ENCODE measurements at places on chromosomes 3 and 15.

- no peak for DNase-seq
These were observed 77.7 kb downstream of the CEP63 start for GRCh38 chr3:134563601-134564000.

DNA sequence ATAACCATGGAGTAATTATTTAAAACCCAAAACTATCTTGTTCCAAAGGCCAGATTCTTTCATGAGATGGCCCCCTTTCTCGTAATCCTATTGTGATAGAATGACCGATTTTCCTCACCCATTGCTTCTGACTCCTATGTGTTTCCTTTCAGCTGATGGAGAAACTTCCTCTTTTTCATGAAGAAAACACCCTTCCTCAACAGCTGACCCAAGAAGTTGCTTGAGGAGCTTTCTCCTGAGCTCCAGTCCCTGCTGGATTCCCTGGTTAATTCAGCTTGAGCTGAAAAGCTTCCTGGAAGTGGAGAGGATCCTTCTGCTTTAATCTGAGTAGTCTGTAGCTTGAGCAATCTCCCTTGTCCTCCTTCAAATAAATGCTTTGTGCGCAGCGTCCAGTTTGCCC, 75.0 kb downstream of the BFSP2 start:
- DNase-seq, result no peak

- DNase-seq, result no peak
These were observed 339.1 kb downstream of the SATB1 start for GRCh38 chr3:18086078-18086477.

GRCh38 chr15:59260090-59260489, 53.4 kb downstream of the LDHAL6B start:
- no peak for DNase-seq

DNA sequence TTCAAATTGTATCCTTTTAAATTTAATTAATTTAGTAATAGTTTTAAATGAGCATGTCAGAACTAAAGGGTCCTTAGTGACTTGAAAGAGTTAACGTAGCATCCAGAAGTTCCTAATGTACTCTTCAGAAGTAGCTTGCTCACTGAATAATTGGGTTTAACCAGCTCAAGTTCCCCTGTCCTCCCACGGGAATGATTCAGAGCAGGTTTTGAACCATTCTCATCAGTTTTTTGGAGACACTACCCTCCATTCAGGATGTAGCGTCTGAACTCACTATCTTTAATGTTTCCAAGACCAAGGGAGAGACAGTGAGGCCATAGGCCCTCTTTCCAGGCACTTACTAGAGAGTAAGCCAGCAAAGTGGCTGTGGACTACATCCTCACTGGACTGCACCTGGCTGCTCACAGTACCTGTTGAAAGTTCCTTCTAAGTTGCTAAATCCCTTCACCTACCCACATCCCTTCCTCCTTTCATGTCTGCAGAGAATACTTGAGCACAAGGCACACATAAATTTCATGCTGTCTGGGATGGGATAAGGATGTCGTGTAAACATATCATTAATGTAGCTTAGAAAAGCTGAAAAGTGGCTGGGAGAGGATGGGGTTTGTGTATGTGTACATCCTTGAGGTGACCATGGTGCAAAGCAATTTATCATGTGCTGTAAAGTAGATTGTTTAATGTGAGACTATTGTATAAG, 146.3 kb downstream of the PLCL2 start:
- DNase-seq, result no peak

- DNase-seq, result no peak
These were observed 170.3 kb upstream of the ARRDC4 start for GRCh38 chr15:97790180-97790579.

DNA sequence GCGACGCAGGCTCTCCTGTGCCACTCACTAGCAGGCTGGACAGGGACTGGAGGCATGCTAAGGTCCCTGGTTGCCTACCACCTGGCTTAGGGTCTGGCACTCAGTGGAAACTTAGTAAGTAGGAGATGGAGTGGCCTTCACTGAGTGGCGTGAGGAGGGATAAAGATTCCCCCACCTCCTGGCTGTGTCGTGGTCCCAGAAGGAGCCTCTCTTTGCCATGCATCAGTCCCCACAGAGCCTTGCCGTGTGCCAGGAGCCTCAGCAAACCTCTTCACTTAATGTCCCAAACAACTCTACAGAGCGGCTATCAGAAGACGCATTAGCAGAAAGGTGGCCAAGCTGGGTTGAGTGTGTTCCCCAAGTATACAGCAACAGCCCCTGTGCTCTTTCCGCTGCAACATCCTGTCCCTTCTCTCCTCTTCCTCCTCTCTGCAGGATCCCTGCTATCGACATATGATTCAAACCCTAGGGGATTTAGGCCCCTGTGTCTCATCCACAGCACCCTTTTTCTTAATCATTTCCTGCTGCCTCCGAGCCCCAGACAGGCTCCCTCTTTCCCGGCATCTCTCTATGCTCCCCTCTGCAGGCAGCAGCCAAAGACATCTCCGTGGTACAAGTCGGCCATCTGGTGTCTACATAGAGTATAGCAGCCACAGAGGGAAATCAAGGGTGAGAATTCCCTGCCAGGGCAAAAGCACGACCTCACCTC, 66.7 kb downstream of the SLC6A1 start:
- no peak for DNase-seq

GRCh38 chr3:20324664-20325478, 138.9 kb upstream of the SGO1 start:
- DNase-seq, result no peak

- no peak for DNase-seq
These were observed 138.3 kb downstream of the UACA start for GRCh38 chr15:70625011-70625410.

- no peak for DNase-seq
These were observed 38.5 kb upstream of the DUSP7 start for GRCh38 chr3:52094571-52095485.

DNA sequence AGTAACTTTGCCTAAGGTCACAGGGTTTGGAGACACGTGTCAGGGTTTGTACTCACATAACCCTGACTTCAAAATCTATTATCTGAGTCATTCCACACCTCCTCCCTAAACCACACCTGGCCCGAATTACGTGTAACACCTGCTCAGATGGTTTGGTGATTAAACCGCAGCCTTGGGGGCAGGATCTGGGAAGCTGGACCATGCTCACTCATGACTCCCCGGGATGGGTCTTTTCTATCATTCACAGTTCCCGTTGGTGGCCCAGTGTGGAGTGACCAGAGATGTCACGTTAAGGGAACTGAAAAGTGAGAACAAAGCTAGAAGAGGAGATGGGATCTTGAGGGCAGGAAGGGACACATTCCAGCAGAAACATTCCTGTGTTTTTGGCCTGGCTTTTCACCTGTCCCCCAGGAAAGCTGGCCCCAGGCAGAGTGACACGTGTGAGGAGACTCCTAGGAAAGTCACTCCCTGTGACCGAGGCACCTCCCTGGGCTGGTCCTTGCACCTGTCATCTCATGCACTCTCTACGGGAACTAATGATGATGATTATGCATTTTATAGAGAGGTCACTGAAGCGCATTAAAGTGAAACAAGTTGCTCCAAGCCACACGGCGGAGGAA, 75.4 kb upstream of the POMGNT2 start:
- DNase-seq, result no peak

DNA sequence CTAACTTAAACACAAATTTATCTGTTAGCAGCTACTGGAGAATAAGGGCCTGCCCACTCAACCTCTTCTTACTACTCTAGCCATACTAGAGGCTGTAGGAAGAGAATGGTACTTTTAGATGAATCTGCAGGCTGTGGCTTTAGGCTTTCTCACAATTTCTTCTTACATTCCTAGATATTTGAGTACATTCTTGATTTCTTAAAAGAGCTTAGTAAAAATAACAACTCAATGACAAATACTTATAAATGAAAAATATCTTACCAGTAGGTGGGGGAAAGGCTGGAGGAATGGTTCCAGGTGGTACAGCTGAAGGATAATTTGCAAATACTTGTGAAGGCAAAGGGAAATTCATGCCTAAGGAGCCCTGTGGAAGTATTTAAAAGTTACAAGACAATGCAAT, 92.9 kb upstream of the GK5 start:
- DNase-seq, result no peak

- DNase-seq, result no peak
These were observed 221.1 kb upstream of the WNT5A start for GRCh38 chr3:55708242-55708641.

DNA sequence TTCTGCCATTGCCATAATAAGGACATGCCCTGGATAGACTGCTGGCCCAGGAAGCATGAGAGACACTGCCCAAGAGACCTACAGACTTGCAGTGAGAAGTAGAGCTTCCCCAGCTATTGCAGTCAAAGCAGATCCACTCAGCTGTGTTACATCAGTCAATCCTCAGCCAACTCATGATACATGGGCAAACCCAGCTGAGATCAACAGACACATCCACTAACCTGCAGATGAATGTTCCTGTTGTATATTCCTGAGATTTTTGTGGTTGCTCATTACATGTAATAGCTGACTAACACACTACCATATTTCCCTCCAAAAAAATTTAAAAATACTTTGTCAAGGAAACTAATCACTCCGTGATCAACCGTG, 68.6 kb downstream of the DCLK3 start:
- no peak for DNase-seq

DNA sequence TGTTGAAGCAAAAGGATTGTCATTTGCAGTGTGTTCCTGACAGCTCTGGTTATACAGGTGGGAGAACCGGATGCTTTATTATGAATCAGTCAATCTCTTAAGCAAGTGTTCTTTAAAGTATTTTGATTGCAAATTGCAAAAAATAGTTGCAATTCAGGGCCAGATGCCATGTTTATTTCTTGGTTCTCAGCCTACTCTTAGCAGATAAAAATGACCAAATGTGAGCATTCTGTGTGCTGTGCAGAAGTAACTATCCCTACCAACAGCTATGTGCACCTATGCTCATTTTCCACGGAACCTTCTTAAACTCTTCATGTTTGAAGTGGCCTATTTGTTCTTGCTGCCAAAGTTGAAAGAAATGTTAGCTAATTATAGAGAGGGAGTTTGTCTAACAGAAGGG, 262.3 kb upstream of the RASGRP1 start:
- no peak for DNase-seq

GRCh38 chr3:124620600-124621063, 109.6 kb upstream of the UMPS start:
- DNase-seq, result no peak

- no peak for DNase-seq
These were observed 24.8 kb downstream of the MYO1E start for GRCh38 chr15:59347915-59348314.

DNA sequence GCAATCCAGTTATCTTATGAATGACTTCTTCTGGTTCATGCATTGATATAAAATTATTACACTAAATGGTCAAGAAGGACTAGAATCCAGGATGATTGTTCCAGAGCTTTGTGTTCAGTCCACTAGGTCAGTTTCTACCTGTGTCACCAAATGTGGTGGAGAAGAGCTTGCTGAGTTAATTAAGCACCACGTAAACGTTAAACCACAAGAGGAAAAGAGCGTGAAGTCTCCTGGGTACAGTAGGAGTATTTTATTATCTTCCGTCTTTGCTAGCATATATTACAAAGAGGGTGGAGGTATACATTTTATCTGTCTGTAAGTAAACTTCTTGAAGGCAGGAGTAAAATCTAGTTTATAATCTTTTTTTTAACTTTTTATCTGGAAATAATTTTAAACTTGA, 23.5 kb downstream of the CHP1 start:
- no peak for DNase-seq

DNA sequence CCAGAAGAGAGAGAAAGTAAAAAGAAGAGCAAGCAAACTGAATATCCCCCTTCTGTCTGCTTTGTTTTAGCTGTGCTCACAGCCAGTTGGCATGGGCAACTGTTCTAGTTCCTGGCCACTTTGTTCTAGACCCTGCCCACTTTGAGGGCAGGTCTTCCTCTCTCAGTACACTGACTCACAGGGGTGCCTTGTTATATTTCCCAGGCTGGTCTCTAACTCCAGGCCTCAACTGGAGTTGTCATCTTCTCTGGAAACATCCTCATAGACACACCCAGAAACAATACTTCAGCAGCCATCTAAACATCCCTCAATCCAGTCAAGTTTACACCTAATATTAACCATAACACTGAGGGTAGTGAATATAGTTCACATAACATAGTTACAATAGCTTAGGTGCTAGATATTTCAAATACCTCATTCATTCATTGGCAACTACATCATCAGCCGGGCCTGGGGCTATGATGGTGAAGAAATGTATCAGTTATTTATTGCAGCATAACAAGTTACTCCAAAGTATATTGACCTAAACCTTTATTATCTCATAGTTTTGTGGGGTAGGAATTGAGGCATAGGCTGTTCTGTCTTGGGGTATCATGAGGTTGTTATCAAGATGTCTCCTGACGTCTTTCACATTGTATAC, 106.0 kb downstream of the UBE2E2 start:
- DNase-seq, result no peak

GRCh38 chr3:196499807-196500524, 3.6 kb downstream of the RNF168 start:
- DNase-seq, result no peak

DNA sequence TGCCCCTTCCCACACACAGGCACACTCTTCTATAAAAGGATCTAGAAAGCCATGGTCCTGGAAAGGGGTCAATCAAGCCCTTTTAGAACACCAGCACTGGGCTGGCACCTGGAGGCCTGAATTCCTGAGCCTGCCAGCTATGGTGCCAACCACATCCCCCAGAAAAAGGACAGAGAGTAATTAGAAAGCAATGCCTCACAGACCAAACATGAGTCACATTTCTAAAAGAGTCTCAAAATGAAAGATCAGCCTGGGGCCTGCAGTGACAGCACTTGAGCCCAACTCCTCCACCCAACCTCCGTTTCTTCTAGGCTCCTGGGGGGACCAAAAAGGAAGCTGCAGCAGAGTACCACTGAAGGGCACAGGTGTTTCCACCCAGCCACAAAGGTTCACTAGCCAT, 14.1 kb downstream of the MYLK start:
- DNase-seq, result no peak

GRCh38 chr3:132117642-132118041, 82.8 kb upstream of the CPNE4 start:
- no peak for DNase-seq

DNA sequence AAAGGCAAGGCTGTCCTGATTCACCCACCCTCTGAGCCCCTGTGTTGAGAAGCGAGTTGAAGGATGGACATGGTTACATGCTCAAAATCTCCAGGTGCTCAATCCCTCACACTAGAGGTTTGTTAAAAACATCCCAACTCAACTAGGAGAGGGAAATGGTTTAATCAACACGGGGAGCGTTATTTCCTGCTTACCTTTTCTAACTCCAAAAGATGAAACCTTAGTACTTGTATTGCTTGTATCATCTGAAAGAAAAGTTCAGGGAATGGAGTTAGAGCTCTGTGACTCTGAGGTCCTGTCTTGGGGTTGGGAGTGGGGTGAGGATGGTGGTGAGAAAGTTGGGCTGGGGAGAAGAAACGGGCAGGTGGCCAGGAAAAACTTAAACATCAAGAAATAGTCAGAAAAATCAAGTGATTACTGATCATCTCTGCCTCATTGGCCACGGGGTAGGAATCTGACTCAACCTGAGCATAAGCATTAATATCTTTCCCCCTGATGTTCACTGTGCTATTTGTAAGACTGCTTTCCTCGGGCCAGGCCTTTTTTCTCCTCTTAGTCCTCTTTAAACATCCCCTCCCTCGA, 5.9 kb downstream of the MEIS2 start:
- no peak for DNase-seq

DNA sequence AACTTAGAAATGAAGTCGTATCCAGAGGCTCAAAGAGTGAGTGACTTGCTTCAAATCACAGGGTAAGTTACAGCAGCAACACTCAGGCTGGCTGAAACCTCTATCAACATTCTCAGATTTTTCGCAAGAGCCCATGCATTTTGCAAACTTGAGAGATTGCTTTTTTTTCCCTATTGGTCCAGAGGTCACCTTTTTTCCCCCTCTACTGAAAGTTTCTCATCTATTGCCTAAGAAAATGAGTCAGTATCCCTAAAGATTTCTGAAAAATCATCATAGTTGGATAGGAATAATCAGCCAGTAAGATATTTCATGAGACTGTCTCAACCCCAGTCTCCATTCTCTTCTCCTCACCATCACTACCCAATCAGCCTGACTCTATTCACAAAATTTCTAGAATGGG, 410.6 kb downstream of the FOXP1 start:
- DNase-seq, result no peak

Data from SIG-M5 (cell line).